Motor neuron (in vitro differentiated cells): ENCODE measurements at places on chromosomes 12 and 14. TPM values are rescaled to one million over a fixed set of nuclear protein-coding genes. Genes with fewer than 3 reads are reported as not detected.

DNA sequence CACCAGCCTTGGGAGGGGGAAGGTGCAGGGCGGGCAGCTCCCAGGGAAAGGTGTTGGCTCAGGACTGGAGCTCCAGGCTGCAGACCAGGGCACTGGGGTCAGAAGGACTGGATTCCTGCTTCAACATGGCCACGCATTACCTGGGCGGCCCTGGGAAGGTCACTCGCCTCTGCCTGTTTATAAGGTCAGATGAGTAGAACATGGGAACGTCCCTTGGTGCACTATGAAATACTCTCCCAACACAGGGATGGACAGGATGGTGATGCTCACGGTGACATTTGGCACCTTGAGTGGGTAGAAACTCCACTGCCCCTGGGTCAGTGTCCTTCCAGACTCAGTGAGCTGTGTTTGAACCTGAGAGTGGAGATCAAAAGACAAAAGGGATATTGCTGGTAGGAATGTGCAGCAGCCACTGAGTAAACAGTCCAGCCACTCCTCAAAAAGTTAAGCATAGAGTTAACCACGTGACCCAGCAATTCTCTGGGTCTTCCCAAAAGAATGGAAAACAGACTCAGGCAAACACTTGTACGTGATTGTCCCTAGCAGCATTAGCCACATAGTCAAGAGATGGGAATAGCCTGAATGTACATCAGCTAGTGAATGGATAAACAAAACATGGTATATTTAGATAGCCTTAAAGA lies 9.1 kb upstream of the BDKRB2 start:
- ATAC-seq: no peak

RPL10L gene
- total RNA-seq: 0.36 TPM in 1 of 2 replicates, not detected in the other

DNA sequence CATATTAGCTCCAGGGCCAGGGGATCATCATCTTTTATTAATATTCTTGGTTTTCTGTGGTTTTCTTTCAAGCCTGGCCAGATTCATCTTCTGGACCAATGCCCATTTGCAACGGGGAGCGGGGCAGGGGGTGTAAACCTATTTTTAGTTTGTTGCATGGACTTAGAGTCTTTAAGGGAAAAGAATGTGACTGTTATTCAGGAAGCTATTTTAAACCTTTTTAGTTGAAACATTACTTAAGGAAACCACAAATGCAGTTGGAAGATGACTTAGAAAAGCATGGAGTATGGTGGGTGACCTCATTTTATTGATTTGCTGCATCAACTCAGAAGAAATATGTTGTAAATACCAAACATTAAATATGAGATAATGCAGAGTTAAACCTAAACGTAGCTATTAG lies 368.4 kb upstream of the E2F7 start:
- ATAC-seq: no peak

- no peak for ATAC-seq
These were observed 216.3 kb upstream of the FLRT2 start for GRCh38 chr14:85313560-85314207.

COX8C gene
- not detected in 2 replicates for total RNA-seq

DDX54 gene
- total RNA-seq: 34.3 and 41.9 TPM in 2 replicates

GRCh38 chr12:45183246-45183645 lies 32.6 kb upstream of the ANO6 start:
- no peak for ATAC-seq

CLEC2A gene
- total RNA-seq: 35.2 and 36.7 TPM in 2 replicates

- no peak for ATAC-seq
These were observed 13.9 kb downstream of the ZDHHC17 start for GRCh38 chr12:76777765-76778216.

DNA sequence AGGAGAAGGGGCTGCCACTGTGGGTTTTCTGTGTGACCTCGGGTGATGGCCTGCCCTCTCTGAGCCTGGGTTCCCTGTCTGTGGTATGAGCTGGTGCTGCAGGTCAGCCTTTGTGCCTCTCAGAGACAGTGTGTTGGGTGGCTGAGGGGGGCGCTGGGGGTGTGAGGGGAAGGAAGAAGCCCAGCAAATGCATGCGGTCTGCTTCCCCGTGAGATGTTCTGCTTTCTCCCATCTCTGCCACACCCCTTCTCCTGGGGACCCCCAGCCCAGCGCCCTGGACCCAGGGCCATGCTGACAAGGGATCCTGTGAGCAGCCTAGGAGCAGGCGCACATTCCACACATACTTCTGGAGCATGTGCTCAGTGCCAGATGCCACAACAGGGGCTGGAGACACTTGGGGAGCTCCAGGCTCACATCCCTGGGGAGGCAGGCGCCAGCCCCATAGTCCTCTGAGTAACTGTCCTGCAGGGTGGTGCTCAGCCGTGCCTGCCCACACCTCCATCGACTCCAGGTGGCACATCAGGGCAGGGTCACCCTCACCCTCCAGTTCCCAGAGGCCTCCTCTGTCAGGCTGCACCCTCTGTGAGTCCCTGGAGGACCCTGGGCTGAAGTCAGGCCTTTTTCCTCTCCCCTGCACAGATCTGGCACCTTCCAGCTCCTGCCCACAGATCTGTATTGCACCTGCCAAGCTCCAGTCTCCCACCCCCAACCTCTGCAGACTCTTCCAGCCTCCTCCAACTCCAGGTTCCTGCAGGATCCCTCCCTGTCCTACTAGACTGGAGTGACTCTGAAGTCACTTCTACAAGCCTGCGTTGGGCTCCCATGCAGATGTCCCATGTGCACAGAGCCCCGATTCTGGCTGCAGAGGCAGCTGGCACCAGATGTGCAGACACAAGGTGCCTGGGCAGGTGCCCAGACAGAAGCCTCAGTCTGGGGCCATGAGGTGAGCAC lies 205.6 kb downstream of the KIF26A start:
- no peak for ATAC-seq

FOXG1 gene
- 0.23 and 0.42 TPM in 2 replicates for total RNA-seq

GRCh38 chr12:77584860-77585259 lies 245.8 kb upstream of the NAV3 start:
- peak; percentile 36 for ATAC-seq

- peak; percentile 79 for ATAC-seq
These were observed 401.8 kb downstream of the BTG1 start for GRCh38 chr12:91743704-91744321.

GRCh38 chr14:105878125-105878524 lies 351.7 kb downstream of the TMEM121 start:
- ATAC-seq: no peak

TMPRSS12 gene
- 0.16 TPM in 1 of 2 replicates, not detected in the other for total RNA-seq

SLC5A8 gene
- total RNA-seq: under 0.01 and 0.13 TPM in 2 replicates

GLT1D1 gene
- total RNA-seq: 0.43 and 0.73 TPM in 2 replicates

KLRD1 gene
- 0.43 and 0.53 TPM in 2 replicates for total RNA-seq

PROX2 gene
- 0.73 and 0.93 TPM in 2 replicates for total RNA-seq

- ATAC-seq: peak; percentile 19
These were observed 4.1 kb downstream of the CLEC2B start for GRCh38 chr12:9864913-9865675.

DNA sequence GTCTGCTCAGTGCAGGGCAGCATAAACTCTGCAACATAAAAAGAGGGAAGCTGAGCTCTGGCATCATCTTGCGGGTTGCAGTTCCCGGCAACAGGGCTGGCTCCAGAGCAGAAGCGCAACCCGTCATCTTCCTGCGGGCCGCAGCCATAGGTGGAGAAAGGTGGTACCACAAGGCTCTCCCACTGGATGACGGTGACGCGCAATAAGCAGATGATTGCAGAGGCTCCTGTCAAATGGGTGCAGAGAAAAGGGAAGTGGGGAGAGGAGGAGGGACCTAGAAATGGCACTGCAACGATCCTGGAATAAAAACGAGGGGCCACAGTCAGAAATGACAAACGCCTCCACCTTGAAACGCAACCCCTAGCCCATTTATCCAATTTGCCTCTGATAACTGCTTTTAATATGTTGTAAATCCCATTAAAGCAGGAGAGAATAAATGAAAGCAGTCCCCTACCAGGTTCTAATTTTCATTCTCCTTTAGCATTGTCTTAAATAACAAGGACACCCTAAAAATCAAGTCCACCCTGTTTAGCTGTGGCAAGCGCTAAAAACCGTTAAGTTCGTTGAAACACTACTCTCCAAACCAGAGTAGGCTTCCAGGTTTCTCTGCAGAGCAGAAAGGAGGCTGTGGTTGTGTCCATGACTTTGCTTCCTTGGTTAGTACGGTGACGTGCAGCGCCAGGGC lies 30.9 kb upstream of the TUBA1C start:
- peak; percentile 19 for ATAC-seq

DNA sequence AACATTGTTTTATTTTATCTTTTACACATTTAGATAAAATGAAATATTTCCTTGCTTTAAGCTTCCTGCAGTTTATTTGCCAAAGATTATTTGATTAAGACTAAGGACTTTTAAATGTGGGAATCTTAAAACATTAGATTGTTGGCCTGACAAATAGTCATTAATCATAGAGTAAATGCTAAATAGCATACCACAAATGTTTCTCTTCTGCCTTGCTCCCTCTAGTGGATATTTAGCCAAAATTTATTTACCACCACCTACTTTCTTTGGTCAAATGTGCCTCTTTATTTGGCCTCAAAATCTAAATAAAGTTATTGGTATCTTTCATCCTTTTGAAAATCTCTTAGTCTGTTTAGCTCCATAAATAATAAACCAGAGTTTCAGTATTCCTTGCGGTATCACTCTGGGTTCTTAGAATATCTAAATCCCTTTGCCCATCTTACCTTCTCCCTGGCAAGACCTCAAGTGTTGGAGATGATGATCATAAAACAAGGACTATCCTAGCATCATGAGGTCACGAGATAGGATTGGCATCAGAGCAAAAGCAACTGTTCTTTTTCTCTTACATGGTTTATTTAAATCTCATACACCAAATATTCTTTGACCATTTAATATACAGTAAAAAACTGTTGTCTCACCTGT lies 150.6 kb upstream of the AEBP2 start:
- no peak for ATAC-seq

DNA sequence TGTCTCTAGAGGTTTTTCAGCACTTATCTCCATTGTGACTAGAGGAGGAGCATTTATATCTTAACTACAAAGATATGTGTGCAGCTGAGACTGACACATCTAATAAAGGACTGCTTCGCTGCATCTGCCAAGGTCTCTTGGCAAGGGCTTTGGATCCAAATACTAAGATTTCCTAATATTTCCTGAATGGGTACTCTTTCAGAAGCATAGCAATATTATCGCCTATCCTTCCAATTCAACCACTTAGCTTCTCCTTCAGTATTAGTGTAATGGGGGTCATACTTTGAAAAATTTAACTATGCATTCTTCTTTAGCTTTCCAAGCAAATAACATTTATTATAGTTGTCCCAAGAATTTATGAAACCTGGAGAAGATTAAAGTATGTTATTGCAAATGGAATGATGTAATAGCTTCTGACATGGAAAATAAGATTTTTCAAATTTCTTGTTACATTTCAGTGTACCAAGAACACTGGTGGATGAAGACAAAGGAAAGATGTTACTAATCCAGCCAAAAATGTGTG lies 243.0 kb upstream of the PDE3A start:
- ATAC-seq: no peak

MPHOSPH9 gene
- total RNA-seq: 38.9 and 41.0 TPM in 2 replicates

DNA sequence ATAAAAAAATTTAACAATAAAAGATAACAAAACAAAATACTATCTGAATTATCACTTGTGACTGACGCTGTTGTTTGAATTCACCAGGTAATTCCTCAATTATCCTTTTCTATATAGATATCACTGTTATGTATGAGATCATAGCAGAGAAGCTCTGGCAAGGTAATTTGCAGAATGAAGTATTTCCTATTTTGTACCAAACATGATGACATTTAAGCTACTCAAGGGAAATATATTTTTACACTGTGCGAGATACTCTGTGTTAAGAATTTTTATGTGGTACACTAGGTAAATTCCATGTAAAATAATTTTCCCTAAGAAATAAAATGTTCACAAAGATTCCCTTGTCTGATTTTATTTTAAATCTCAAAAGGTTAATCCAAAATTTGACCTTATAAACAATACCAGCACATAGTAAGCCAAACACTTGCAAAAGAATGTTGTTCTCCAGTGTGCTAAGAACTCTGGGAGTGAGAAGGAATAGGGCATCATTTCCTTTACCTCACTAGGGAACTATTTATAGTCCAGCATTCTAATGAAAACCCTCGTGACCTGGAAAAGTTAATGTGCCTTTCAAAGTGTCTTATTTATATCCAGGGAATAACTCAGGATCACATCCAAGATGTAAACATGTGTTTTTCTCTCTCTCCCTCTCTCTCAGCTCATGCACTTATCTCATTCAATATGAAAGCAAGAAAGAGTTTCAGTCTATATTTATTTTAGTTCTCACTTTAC lies 115.2 kb upstream of the RAP1B start:
- no peak for ATAC-seq

LBHD2 gene
- not detected in 2 replicates for total RNA-seq

- ATAC-seq: no peak
These were observed 8.1 kb downstream of the PNP start for GRCh38 chr14:20477211-20477876.

- no peak for ATAC-seq
These were observed 106.7 kb upstream of the SFSWAP start for GRCh38 chr12:131603939-131604795.

DNA sequence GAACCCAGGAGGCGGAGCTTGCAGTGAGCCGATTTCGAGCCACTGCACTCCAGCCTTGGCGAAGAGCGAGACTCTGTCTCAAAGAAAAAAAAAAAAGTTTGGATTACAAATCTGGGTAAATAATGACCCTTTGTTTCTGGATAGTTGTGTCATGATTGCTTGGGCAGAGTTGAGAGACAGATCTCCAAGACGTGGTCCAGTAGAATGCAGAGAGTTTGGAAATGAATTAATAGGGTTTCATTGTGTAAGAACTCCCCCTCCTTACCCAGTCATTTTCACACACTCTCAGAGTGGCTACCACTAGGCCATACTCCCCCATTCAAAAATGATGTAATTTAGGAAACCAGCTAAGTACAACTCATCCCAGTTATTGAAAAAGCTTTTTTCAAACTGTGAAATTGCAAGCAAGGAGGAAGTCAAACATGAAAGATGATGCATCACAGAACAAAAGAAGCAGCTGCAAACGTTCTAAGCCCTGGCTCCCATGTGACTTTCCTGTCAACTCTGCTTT lies 1331.9 kb downstream of the AACS start:
- ATAC-seq: peak; percentile 91

DEPDC4 gene
- total RNA-seq: 2.5 and 3.2 TPM in 2 replicates

GRCh38 chr12:112198120-112198733 lies 72.9 kb downstream of the TRAFD1 start:
- peak; percentile 40 for ATAC-seq

DNA sequence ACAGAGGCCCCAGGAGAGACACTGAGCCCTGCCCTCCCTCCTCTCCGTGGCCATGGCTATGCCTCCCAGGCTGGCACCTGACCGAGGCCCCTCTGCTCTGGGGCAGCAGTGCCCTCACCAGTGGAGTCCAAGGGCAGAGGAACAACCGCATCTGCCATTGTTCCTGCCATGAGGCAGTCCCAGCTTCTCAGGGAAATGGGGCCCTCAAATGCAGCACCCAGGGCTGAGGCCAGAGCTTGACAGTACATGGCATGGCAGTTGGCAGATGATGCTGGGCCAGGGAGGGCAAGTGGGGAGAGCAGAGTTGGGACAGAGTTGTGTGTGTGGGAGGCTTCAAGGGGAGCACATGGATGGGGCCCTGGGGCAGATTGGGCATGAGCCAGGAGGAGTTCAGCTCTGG lies 21.1 kb upstream of the KRT77 start:
- ATAC-seq: no peak

SLCO1A2 gene
- 5.4 and 8.7 TPM in 2 replicates for total RNA-seq
